ENCODE measurements at places on chromosomes 6 and 20.

DNA sequence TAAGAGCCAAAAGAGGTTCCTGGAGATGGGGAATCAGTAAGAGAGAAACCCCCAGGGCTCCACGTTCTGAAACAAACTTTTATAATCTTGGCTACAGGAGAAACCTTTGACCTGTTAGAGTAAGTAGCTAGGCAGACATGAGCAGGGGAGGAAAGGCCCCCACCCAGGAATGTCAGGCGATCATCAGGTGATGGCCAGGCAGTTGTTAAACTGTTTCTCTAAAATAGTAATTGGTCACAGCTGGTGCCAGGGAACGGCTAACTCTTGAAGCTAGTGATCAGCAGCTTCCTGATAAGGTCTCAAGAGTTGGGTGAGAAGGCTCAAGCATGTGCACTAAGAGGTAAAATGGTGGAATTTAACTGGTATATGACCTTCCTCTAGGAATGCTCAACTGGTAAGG lies 263.8 kb downstream of the HDGFL1 start:
- DNase-seq = no peak

DNA sequence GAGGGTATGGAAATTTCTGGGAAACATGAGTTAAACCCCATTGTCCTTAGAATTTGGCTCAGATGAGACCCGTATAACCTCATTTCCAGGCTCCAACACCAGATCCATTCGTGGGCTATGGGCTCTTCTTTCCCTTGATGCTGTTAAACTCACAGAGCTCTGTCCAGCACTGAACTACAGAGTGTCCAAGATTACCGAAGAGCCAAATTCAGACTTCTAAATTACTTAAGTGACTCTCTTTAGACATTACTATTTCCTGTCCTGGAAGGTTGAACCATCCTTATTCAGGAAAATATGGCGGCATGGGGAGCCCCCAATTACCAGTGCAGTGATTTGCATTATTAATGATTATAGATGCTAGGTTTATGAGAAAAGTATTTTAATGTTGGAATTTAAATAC lies 124.9 kb upstream of the EDN1 start:
- DNase-seq = no peak

GRCh38 chr6:22411376-22412105 lies 114.7 kb upstream of the PRL start:
- DNase-seq = no peak

- no peak for DNase-seq
Observed at GRCh38 chr20:63394069-63394919, 33.1 kb upstream of the CHRNA4 start.

DNA sequence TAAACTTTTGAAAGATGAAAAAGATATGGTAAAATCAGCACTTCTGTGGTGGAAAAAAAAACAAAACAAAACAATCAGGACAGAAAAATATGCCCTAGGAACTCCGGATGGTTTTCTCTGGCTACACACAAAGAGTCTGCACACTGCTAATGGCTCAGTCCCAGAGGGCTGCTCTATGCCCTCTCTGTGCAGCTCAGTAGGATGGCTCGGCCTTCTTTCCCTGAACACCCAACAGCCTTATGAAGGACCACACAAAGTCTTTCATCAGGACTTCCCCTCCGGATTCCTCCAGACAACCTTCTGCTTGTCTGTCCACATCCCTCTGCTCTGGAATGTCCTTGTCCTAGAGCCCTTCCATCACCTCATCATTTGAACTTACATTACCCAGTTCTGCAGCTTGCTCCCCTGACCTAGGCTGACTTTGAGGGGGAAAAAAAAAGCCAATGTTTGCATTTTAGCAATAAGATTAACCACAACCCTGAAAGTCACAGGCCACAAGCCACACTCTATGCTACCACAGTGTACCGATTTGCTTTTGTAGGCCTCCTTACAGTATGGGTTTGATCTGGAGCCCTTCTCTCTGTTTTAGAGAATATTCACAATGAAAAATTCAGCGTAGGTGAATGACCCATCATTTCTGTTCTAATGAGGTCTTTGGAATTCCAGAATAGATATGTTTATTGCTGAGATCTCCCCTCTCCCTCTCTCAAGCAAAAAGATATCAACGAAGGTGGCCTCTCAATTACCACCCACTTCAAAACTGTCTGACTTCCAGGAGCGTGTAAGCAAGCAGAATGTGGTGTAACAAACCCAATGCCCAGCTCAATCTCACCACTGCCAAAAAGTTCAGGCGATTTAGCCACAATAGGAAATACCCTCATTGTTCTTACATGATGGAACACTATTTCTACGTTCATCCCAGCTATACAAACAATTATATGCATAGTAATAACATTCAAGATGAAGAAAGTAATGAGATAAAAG lies 164.0 kb downstream of the GMDS start:
- no peak for DNase-seq

Data from NCI-H1417 treated with DMSO at 0.1 percent for 48 hours (cell line).